MM.1S (cell line): ENCODE measurements at places on chromosomes 4 and X.

DNA sequence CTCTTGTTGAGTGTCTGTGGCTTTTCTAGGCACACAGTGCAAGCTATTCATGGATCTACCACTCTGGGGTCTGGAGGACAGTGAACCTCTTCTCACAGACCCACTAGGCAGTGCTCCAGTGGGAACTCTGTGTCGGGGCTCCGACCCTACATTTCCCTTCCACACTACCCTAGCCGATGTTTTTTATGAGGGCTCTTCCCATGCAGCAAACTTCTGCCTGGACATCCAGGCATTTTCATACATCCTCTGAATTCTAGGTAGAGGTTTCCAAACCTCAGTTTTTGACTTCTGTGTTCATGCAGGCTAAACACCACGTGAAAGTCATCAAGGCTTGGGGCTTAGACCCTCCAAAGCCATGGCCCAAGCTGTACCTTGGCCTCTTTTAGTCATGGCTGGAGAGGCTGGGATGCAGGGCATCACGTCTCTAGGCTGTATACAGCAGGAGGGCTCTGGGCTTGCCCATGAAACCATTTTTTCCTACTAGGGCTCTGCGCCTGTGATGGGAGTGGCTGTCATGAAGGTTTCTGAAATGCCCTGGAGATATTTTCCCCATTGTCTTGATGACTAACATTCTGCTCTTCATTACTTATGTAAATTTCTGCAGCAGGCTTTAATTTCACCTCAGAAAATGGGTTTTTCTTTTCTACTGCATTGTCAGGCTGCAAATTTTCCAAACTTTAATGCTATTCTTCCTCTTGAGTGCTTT is 249.8 kb upstream of the CPEB2 start:
- DNase-seq: no peak

- no peak for DNase-seq
Measured at GRCh38 chr4:807792-808191, 18.1 kb downstream of the CPLX1 start.

DNA sequence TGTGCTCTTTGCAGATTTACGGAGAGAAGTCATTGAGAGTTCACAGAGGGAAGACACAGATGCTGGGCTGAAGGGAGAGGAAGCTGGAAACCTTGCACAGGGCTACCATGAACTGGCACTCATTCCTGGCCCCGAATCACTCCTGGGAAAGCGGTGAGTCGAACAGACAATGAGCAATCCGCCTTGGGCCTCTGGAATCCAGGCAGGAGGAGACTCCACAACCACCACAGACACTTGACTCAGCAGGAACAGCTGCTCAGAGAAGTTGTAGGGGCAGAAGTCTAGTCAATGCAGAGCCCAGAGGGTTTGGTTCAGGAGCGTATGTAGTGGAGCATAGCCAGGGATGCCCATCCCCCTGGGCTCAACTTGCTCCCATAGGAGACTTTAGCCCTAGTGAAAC is 62.8 kb upstream of the GRIA3 start:
- DNase-seq: no peak

DNA sequence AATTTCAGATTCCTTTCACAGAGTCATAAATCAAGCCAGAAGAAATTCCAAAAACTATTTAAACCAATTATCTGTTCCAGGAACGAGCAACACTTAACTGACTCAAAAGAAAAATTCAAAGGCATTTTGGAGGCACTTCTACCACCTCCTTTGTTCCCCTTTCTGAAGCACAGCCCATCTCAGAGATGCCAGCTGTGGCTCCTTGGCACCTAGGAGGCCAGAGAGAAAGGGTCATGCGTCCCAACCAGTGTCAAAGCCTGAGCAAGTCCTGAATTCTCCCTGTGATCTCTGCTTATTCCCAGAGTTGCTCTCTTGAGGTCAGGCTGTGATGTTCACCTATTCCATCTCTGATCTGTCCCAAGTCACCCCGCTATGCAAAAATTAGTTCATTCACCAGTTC is 105.0 kb upstream of the S100G start:
- DNase-seq: no peak

DNA sequence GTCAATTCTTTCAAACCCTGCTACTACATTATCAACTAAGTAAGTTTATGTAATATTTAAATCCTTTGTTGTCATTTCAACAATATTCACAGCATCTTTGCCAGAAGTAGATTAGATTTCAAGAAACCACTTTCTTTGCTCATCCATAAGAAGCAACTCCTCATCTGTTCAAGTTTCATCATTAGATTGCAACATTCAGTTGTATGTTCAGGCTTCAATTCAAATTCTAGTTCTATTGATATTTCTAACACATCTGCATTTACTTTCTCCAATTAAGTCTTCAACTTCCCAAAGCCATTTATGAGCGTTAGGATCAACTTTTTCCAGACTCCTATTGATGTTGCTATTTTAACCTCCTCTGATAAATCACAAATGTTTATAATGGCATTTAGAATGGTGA is 66.1 kb downstream of the BMP3 start:
- no peak for DNase-seq

DNA sequence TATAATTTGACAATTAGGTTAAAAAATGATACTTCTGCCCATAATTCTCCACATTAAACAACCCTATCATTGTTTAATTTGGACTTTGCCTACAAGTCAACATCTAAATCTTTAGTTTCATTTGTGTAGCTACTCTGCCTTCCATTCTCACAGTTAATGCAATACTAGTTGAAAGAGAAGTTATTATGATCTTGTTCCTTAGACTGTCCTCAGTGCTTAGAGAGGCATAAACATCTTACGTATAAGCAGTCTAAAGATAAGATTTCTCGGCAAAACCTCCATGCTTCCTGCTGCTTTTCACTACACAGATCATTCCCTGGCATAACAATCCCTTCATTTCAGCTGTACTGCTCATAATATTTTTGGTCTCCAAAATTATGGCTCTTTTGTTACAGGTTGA is 105.1 kb upstream of the CAMK2D start:
- DNase-seq: no peak

DNA sequence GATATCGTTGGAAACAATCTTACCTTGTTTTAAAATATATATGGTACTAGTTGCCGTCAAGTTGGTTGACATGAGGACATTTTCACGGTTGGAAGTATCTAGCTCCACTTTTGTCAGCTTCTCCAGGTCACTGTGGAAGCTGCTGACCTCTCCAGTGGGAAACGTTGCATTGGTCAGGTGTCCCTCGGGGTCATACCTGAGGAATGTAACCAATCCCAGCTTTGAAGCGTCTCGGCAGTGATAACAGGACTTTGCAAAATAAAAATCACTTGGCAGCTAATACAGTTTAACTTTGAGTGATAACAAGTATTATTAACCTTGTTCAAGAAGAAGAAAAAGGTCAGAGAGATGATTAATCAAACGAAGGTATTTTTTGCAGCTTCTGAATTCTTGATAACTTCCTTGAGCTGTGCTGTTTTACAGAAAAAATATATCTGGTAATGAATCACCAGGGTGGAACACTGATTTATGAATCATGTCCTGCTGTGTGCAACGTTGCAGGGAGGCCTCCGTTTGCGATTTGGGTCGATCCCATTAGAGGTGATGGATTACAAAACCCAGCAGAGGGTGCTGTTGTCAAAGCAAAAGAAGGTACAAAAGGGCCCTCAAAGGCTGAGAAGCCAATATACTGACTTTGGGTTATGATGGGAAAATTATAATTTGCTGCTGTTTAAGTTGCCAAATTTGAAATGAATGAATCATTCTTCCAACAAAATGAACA is 60.1 kb downstream of the SH2D1A start:
- peak; percentile 66 for DNase-seq

GRCh38 chrX:149060921-149061320 is 444.2 kb downstream of the IDS start:
- DNase-seq: no peak

DNA sequence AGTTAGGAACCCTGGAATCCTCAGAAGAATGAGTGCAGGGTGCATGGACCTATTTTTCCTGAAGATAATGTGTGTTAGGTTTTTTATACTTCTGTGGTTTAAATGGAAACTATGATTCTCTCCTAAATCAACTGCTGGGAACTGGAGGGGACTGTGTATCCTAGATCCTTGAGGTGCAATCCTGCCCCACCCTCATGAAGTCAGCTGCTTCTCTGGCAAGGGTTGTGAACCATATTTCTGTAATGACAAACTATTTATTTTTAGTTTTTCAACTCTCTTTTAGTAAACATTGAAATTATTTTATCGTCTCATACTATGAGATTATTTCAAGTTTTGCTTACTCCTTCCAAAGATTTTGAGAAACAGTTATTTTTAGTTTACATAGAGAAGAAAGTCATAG is 25.8 kb upstream of the VEGFC start:
- no peak for DNase-seq

DNA sequence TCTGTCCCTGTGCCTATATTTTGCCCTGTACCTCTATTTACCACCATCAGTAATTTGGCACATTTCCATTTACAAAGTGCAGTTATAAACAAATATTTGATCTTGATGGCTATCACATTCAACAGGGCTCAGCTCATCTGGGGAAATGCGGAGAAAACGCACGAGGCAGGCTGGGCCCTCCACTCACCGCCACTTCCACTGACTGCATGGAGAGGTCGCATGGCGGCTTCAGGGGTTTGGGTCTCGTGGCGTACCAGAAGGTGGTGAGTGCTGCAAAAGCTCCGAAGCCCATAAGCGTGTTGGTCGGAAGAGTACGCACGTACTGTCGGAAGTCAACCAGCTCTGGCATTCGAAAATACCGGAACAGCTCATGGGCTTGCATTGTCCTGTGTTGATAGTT is 22.6 kb downstream of the ACSL1 start:
- DNase-seq: no peak

DNA sequence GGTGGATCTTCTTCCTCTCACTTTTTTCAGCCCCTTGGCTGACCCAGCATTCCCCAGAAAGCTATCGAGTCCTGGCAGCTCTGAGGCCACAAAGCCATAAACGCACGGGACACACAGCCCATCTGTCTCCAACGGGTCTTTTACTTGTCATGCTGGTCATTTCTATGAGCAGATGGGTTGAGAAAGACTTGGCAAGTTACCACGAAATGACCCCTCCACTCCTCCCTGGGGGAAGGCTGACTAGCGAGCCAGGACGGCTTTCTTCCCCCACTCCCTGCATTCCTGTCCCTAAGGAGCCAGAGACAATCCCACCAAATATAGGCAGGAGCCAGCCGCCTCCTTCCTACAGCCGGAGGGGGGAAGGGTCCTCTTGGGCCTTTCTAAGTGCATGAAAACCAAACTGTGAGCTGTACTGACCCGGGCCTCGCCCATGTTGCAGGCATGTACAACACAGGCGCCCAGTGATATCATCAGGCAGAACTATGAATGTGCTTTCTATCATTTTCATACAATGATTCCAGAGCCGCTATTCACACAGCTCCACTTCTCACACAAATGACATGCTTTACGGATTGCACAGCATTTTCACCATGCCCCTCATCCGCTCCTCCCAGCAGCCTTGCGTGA is 28.6 kb downstream of the AFAP1 start:
- DNase-seq: no peak

DNA sequence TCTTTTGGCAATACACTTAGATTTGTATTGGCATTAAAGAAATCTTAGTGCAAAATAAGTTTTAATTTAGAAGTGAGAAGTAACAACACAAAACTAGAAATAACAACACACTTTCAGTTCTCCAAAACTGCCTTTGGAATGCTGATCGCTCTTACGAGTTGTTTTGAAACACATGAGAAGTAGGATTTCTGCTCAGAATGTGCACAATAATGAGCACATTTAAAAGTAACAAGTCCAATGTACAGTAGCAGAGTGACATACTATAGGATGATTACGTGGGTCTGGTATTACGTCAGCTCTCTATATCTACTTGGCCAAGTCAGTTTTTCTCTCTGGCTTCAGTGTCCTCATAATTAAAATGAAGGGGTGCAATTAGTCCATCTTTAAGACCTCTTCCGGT is 164.8 kb downstream of the CHM start:
- DNase-seq: no peak

- peak; percentile 65 for DNase-seq
Measured at GRCh38 chr4:117134386-117134785, 49.0 kb upstream of the TRAM1L1 start.

DNA sequence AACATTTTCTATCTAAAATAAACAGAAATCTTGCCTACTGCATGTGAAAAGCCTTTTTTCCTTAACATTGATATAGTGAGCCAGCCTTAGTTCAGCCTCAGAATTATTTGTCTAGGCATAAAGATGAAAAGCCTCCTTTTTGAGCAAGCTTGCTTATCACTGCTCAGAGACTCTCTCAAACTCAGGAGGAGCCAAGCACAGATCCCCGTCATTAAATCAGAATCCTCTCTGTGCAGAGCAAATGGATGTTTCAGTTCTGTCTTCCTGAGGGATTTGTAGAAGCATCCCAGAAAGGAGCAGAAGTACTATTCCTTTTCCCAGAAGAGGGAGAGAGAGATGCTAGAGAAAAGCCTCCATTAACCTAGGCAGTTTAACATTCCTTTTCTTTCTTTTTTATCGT is 186.9 kb upstream of the LNX1 start:
- no peak for DNase-seq

DNA sequence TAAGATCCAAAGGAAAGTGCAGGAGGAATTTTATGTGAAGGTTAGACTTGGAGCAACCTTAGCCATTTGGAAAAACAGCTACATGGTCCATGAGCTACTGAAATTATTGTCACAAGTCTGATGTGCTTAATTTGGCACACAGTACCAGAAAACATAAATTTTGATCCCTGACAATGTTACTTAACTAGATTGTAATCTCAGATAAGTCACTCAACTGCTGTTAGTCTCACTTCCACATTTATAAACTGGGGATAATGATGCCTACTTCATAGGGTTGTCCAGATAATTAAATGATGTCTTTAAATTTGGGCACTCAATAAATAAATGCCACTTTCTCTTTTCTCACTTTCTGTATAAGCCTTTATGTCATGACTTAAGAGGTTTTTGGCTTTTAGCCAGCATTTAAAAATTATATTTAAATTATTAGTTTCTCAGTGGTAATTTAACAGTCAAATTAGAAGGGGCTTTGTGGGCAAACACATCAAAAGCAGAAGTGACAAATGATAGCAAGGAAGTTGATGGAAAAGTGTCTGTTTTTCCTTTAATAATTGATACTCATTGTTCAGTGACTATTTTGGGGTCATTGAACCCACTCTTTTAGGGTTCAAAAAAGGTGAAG is 58.3 kb downstream of the PAQR3 start:
- no peak for DNase-seq

- no peak for DNase-seq
Measured at GRCh38 chr4:27020603-27021002, 160.0 kb downstream of the STIM2 start.

- no peak for DNase-seq
Measured at GRCh38 chr4:138056541-138056940, 185.6 kb downstream of the SLC7A11 start.

DNA sequence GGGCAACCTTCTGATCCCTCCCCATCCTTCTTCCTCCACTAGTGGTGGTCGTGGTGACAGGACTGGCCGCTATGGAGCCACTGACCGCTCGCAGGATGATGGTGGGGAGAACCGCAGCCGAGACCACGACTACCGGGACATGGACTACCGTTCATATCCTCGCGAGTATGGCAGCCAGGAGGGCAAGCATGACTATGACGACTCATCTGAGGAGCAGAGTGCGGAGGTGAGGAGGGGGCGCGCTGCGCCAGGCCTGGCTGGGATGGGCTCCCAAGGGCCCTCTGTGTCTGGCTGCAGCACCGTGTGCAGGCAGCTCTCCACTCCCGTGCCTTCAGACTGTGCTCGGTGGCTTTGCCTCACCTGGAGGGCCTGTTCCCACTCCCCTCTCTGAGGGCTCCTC is 24.3 kb downstream of the RBM10 start:
- no peak for DNase-seq
